Foreskin fibroblast (primary cell): ENCODE measurements at places on chromosomes 16 and 17.
A peak's percentile ranks its signal among the peaks of the same experiment; 100 is the strongest.

- peak; percentile 73 for DNase-seq
Measured at GRCh38 chr17:2089021-2089422, 34.1 kb downstream of the HIC1 start.

- DNase-seq, result no peak
Measured at GRCh38 chr17:28624148-28624547, 10.2 kb upstream of the RSKR start.

GRCh38 chr17:36755586-36755985, 154.2 kb downstream of the MRM1 start:
- peak; percentile 10 for DNase-seq

DNA sequence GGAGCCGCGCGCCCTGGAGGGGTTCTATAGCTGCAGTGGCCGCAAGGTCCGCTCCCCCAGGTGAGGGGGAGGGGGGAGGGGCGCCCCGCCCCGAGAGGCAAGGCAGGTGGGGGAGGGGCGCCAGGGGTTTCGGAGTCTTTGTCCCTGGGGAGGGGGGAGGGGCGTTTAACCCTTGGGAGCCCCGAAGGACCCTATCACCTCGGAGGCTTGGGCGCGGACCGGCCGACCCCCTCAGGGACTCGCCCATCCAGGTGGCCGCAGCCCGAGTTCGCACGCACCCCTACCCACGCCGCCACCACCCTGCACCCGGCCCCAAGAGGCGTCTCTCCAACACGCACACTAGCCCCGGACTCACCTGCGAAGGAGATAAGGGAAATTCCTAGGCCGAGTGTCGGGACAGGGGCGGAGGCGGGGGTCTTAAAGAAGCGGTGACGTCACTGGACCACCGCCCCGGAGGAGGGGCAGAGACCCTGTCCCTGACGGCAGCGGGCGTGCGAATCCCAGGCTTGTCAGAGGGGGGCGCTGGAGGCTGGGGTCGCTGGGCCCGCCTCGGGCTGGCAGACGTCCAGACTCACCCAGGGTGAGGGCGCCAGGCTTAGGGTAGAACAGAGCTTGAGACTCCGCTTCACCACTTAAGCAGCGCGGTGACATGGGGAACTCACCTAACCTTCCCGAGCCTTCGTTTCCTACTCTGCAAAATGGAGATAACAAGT, at the start of gene CLDN6:
CLDN6 (minus strand) TSS at position 390 of the 713 bp plus-strand sequence. CDS start 2,162 bp downstream, outside the sequence.
- no peak for DNase-seq

GRCh38 chr17:82840431-82840831, 609 bp upstream of the ZNF750 start:
- DNase-seq, result no peak

DNA sequence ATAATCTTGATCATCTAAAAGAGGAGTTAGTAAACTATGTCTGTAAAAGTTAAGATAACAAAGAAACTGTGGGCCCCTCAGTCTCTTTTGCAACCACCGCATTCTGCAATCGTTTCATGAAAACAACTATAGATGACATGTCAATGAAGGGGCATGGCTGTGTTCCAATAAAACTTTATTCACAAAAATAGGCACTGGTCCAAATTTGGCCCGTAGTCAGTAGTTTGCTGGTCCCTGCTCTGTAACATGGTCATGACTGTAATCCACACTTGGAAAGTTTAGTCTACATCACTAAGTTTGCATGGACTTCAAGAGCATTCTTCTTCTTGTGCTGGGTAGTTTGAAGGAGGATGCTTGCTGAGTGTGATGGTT, 299.3 kb upstream of the PSMD7 start:
- DNase-seq, result no peak

DNA sequence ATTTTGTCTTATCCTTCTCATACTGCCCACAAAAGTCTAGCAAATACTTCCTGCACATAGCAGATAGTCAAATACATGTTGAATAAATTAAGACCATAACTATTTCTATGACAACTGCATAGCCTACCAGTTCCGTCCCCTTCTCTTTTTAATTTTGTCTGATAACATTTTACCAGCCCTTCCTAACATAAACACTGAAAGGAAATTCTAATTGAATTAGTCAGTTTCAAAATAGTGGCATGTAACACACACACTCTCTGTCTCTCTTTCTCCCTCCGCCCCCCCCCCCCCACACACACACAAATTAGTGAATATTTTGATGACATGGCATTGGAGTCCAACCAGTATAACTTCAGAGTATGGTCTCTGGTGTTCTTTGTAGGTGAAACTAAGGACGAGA, 41.8 kb downstream of the TNRC6C start:
- DNase-seq, result peak; percentile 77

DNA sequence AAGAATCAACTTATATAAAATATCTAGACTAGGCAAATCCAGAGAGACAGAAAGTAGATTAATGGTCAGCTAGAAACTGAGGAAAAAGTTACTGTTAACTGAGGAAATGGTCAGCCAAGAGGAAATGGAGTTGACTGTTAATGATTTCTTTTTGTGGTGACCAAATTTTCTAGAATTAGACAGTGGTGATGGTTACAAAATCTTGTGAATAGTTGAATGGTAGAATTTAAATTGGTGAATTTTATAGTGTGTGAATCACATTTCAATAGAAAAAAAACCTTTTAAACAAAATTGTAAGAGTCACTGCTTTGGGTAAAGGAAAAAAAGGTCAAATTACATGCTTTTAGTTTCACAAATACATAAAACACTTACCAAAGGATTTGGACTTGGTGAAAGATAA, 30.0 kb downstream of the APPBP2 start:
- no peak for DNase-seq

- no peak for DNase-seq
Measured at GRCh38 chr17:32307658-32308057, 34.3 kb downstream of the C17orf75 start.

DNA sequence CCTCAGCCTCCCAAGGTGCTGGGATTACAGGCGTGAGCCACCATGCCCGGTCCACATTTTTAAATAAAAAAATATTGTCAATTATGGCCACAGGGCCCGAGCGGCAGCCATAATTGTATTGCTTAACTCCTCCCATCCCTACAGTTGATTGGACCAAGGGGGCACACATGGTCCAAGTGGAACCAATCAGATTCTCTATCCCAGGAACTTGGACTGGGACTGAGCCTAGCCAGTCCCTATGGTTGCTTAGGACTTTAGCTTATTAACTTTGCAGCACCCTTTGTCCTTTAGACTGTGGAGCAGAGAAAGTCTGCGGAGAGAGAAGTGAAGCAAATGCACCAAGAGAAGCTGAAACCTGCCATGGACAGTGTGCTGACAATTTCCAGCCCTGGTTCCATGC, 5.5 kb upstream of the RDM1 start:
- no peak for DNase-seq

DNA sequence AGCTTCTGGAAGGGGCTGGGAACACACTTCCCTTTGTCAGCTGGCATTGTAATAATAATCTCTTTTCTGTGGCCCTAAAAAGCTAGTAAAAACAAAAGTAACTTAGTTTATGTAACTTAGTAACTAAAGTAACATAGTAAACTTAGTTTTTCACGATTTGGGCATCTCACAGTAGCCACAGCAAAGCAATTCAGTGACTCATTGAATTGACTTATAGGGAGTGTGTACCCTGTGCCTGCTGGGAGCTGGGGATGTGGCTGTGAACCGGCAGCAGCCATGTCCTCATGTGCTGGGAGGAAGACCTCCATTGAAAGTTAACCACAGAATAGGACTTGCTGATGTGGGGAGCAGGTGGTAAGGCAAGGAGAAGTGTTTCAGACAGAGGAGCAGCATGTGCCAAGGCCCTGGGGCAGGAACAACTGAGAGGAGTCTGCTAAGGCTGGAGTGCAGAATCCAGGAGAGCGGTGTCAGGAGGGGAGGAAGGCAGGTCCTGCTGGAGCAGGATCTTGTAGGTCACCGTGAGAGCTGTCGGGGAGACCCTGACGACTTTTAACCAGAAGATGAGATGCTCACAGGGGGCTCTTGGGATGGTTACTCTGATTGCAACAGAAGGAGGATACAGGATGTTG, 112.8 kb downstream of the PLCG2 start:
- no peak for DNase-seq

GRCh38 chr17:10370016-10370608, 2.7 kb downstream of the MYH13 start:
- DNase-seq, result no peak

- peak; percentile 67 for DNase-seq
Measured at GRCh38 chr17:81419319-81419885, 24.1 kb downstream of the BAHCC1 start.

DNA sequence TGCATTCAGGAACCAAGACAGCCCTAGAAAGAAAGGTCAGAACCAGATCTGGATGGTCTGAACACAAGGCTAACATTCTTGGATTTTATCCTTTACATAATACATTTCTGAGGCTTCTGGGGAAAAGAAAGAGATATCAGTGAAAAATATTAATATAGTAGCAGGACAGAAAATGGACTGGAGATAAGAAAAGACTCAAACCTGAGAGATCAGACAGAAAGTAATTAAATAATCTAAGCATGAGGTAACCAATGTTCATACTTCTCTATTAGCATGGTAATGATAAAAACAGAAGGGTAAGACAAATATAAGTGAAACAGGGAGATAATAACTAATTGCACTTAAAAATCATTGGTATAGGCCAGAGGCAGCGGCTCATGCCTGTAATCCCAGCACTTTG, 5.5 kb downstream of the TRIM37 start:
- no peak for DNase-seq
